GDM1 (cell line): ENCODE measurements at places on chromosomes 11 and 22.

DNA sequence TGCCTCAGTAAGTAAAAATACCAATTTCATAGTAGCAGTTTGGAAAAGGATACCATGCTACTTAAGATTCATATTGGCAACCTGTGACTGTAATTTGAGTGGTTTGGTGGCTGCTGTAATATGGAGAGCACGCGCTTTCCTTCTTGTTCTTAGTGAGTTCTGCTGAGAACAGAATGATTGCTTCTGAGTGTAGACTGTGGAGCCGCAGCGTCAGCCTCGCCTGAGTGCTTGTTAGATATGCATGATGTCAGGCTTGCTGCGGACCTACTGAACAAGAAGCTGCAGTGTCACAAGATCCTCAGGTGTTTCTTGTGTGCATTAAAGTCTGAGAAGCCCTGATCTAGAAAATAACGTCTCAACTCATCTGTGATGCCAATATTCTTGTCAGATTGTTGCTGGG is 143.2 kb downstream of the ARHGAP42 start:
- no peak for DNase-seq

- no peak for DNase-seq
These were observed 8.4 kb downstream of the CYTH4 start for GRCh38 chr22:37290737-37291136.

DNA sequence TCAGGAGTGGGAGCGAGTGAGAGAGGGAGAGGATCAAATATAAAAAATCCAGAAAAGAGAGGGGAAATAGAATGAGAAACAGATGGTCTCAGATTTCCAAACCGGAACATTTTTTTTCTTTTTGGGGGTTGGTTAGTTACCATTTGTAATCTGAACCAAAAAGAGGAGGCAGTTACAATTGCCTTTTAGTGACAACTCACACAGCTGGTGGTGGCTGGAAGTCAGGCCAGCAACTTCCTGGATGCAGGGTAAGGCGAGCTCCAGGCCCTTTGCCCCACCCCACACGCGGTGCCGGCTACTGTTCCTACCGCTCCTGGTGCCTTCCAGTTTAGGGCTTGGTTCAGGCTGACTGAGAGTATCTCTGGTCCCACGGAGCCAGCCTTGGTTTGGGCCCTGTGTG is 21.0 kb upstream of the UBASH3B start:
- DNase-seq: no peak

DNA sequence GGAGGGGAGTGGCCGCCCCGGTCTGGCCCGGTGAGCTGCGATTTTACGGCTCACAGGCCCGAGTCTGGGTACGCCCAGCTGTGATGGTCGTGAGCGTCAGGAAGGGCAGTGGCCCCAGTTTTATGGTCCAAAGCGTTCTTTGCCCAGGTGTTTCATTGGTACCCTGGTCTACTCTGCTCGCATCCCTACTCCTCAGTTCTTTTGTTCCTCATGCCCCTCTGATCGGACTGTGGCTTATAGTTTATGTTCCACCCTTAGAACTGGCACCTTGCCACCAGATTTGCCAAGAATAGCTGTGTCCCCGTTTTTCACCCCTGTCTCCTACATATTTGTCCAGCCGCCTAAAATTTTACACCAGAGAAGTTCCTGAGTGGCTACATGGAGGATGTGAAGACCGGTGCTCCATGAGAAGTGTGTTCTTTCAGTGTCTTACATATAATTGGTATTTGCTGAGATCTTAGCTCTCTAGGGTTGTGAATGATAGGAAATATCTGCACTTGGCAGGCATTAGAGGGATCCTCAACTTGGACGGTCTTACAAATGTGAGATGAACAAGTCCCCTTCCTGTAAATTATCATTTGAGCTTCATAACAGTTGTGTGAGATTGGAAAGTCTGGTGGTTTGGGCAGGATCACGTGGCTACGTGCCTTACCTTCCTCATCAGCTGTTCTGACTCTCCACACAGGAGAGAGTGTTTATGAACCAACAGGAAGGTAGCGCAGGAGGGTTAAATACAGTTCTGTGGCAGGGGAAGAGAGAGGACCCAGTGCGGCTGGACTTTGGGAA is 1.1 kb downstream of the PANX1 start:
- no peak for DNase-seq

GRCh38 chr11:22190827-22191463 is 1.9 kb upstream of the ANO5 start:
- DNase-seq: no peak

GRCh38 chr22:41204992-41205900 is at the start of gene L3MBTL2:
Gene L3MBTL2, plus strand, starts transcription at chr22:41205312. Its CDS starts 51 bp downstream, at chr22:41205363.
- DNase-seq: peak; percentile 86

DNA sequence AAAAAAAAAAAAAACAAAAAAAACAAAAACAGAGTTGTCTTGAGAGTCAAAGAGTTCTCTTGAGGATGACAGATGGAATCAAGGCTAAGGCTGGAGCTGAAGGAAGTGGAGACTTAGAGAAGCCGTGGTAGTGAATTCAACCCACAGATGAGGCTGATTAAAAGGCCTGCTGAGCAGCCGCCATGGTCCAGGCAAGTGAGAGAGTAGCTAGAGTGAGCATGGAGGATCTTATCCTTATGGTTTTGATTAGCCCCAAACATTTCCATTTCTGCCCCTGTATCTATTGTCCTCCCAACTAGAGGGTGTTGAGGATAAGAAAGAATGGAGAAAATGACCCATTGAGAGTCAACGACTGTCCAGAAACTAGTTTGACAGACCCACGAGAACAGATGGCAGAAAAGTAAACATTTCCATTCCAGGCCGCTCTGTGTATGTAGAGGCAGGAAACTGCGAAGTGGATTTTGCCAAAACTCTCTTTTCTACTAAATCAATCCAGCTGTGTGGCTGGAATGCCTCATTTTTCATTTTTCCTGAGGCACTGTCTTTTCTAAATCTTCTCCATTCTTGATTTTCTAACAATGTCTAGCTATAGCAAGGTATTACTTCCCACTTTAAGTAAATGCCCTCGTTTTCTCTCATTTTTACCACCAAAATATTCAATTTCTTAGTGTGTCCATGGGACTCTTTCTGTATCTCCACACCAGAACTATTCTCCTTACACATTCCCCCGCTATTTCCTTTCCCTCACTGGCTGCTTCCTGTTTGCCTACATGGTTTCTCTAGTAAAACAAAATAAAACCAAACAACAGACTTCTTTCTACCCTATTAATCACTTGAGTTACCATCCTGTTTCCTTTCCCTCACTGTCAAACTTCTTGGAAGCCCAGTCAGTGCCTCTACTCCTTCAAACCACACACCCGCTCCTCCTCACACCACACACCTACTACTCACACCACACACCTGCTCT is 5.4 kb upstream of the MMP8 start:
- no peak for DNase-seq

DNA sequence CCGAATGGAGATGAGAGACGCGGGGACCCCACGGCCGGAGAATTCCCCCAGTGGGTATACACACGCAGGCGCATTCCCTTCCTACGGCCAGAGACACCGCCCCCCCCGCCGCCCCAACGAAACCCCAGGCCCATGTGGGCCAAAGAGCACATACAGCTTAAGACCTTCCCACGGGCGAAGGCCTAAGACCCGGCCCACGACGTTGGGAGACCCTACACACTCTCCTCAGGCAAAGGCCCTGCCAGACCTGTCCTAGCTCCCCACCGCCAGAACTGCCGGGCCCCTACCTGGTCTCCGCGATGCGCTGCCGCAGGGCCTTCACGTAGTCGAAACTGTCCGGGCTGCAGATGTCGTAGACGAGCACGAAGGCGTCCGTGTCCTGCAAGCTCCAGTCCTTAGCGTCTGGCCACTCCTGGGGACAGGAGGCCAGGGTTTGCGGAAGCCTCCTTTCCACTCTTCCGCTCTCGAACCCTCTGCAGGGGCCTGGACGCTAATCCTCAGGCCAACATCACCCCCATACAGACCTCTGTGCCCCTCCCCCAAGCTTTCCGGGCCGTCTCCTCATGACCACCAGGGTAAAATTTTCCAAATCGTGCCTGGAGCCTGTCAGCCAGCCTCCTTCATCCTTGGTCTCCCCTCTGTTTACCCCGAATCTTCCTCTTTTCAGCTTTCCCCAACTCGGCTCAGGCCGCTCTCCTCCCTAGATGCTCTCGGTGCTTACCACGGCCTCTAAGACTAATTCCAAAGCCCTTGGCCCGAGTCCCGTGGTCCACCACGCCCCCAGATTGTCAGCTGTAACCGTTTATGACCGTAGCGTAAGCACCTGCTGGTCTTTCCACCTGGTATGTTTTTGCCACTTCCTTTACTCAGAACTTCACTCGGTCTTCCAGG is 1.7 kb downstream of the RASL10A start:
- DNase-seq: no peak

- DNase-seq: no peak
These were observed 47.1 kb upstream of the UCP3 start for GRCh38 chr11:74055938-74056337.

GRCh38 chr22:23241562-23242472 is 61.5 kb downstream of the BCR start:
- no peak for DNase-seq

DNA sequence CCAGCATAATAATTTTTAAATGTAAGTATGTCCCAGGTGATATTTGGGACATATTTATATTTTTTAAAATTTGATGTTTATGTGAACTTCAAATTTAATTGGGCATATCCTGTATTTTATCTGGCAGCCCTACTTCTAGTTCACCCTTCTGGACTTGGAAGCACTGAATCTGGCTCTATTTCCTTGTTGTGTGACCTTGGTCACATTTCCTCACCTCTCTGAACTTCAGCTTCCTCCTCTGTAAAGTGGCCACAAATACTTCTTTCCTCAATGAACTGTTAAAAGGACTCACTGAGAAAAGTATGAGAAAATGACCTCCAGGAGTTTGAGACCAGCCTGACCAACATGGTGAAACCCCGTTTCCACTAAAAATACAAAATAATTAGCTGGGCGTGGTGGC is 8.1 kb upstream of the RNF185 start:
- DNase-seq: no peak

DNA sequence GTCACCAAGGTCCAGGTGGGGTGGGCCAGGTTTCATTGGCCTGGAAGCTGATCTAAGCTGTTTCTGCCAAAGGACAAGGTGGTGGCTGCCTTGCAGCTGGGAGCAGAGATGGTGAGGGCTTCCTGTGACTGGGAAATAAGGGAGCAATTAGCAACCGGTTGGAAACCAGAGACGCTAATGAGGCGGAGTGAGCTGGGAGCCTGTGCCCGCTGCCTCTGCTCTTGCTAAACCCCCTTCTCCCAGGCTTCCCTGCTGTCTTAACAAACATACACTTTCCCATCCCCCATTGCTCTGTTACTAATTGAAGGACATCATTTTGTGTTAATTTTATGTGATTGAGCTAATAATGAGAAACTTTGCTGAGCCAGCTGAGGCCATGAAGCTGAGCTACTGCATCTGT is 121.8 kb downstream of the INSC start:
- DNase-seq: no peak

GRCh38 chr11:11267312-11267711 is 85.7 kb downstream of the CSNK2A3 start:
- DNase-seq: no peak

DNA sequence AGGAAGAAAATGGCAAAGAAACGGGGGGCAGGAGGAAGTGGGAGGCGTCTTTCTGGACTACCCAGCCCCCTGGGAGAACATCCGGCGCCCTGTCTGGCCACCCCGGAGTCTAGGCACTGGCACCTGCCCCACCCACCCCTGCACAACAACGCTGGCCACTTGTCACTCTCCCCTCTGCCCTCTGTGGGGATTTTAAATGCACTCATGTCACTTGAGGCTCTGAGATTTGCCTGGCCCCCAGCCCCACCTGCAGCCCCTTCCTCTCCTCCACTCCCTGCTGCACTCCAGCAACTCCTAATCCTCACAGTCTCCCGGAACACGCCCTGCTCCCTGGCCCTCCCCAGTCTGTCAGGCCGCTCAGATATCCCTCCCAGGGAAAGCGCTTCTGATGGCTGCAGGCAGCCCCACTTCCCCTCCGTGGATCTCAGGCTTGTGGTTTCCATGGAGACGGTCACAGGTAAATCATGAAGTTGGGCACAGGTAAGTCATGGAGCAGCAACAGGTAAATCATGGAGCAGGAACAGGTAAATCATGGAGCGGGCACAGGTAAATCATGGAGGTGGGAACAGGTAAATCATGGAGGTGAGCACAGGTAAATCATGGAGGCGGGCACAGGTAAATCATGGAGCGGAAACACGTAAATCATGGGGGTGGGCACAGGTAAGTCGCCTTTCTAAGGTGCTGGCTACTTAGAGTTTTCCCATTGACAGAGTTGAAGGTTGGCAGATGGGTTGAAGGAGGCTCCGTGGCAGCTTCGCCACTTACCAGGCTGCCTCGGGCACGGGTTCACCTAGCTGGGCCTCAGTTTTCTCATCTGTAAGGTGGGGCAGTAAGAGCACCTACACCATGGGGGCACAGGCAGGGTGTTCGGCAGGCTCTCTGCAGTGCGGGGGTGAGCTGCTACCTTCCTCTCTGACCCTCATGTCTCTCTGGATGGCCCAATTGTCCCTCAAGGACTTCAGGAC is 79.0 kb upstream of the SHISAL1 start:
- DNase-seq: no peak

- DNase-seq: no peak
These were observed 49.3 kb downstream of the CABIN1 start for GRCh38 chr22:24060375-24060788.

- DNase-seq: no peak
These were observed 19.2 kb downstream of the PIM3 start for GRCh38 chr22:49979587-49980264.

- no peak for DNase-seq
These were observed 375.6 kb downstream of the LARGE1 start for GRCh38 chr22:33544707-33545106.

GRCh38 chr11:134369656-134370525 is 38.1 kb downstream of the GLB1L2 start:
- no peak for DNase-seq
